ENCODE measurements at places on chromosomes 1 and 21.

- DNase-seq, result no peak
These were observed 80.0 kb upstream of the CNTN2 start for GRCh38 chr1:204962742-204963632.

- no peak for DNase-seq
These were observed 855 bp upstream of the IVNS1ABP start for GRCh38 chr1:185317886-185318310.

DNA sequence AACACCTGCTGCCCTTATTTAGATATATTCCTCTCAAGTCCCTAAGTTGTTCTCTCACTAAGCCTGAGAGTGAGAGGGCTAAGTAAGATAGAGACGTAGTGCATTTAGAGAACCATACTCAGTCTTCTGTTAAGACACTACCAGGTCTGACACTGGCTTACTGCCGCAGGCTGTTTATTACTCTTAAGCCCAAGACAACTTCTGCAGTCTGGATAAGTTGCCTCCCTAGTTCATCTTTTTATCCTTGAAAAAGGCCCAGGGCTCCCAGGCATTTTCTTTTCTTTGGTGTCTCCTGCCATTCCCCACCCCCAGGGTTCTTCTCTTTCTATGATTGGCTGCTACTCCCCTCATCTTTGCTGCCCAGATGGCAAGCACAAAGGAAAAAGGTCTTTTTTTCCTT lies 38.7 kb downstream of the CACHD1 start:
- no peak for DNase-seq

GRCh38 chr1:239951511-239952140 lies 140.1 kb upstream of the FMN2 start:
- no peak for DNase-seq

DNA sequence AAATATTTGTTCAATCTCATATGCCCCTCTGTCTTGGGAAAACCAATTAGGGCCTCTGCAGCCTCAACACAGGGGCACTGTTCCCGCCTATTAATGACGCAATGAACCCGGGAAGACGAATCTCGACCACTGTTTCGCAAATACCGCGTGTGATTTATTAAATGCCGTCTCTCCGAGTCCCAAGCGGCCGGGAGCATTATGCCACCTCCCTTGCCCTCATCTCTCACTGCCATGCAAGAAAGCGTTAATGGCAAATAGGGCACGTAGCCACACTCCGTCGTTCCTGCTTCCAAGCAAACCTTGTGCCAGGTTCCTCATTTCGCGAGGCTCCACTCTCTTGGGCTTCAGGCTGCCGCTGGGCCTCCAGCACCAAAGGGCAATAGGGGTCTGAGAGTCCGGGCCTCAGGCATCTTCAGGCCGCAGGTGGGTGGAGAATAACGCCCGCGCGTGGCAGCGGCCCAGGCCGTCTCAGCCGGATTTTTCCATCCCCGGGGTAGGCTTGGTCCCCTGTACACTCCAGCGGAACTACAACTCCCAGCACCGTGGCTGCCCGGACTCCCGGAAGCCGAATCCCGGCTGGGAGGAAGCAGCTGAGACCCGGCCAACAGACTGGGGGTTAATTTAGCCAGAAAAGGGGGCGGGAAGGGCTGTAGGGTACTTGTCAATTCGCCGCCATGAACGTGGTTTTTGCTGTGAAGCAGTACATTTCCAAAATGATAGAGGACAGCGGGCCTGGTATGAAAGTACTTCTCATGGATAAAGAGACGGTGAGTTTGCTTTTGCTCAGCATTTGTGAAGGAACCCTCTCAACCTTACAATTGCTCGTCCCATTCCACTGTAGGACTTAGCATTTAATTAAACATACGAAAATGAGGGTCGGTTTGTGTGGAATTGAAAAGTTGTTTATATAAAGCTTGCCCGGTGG lies at the start of gene VPS45:
TSS of gene VPS45 (plus strand) at position 593 of the 925 bp plus-strand sequence. CDS start at position 675, 82 bp downstream.
- DNase-seq, result peak; percentile 93

DNA sequence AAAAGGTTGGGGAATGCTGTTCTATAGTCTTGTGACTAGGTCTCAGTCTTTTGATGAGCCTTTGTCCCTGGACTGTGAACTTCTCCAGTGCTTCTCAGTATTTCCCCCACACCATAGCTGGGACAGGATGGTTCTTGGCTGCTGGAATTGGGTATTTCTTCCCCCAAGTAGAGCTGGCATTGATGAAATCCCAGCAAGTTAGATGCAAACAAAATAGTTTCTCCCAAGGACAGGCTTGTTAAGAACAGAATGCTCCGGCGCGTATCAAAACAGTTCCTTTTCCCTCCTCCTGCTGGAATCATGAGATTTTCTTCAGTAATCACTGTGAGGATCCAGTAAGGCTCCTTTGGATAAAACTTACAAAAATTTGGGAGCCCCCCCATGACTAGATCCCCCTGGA lies 162.6 kb downstream of the PIK3R3 start:
- DNase-seq, result no peak
